Nasal cavity respiratory epithelium epithelial cell of viscerocranial mucosa (primary cell): ENCODE measurements at places on chromosomes 1 and 21. TPM values are rescaled to one million over a fixed set of nuclear protein-coding genes. Genes with fewer than 3 reads are reported as not detected.

The KMO gene
- total RNA-seq, result 0.07 TPM in 1 of 2 replicates, not detected in the other

The LCE2B gene
- total RNA-seq, result not detected in 2 replicates

The OPTC gene
- total RNA-seq, result not detected in 2 replicates

The FRRS1 gene
- total RNA-seq, result 23.9 and 36.6 TPM in 2 replicates

The FAM177B gene
- not detected in 2 replicates for total RNA-seq

The DMAP1 gene
- total RNA-seq, result 17.2 and 17.8 TPM in 2 replicates

The SMIM34 gene
- 0.14 and 2.4 TPM in 2 replicates for total RNA-seq

The FAM151A gene
- not detected in 2 replicates for total RNA-seq

The CHRM3 gene
- total RNA-seq, result under 0.01 and 1.1 TPM in 2 replicates

The OR10K1 gene
- total RNA-seq, result not detected in 2 replicates

The HPDL gene
- 0.34 and 0.50 TPM in 2 replicates for total RNA-seq

The NKAIN1 gene
- total RNA-seq, result 0.07 TPM in 1 of 2 replicates, not detected in the other

The GNAT2 gene
- total RNA-seq, result 0.14 TPM in 1 of 2 replicates, not detected in the other

The GLIS1 gene
- not detected in 2 replicates for total RNA-seq

The TMEM61 gene
- 0.68 and 4.0 TPM in 2 replicates for total RNA-seq

The CD101 gene
- 0.34 and 1.8 TPM in 2 replicates for total RNA-seq

The STIL gene
- total RNA-seq, result 1.0 and 1.4 TPM in 2 replicates

The SARS1 gene
- total RNA-seq, result 492 and 515 TPM in 2 replicates

The WNT9A gene
- total RNA-seq, result 1.0 and 3.1 TPM in 2 replicates

The FCMR gene
- 0.34 and 0.36 TPM in 2 replicates for total RNA-seq

The SLAMF6 gene
- total RNA-seq, result not detected in 2 replicates

The DNASE2B gene
- not detected in 2 replicates for total RNA-seq

The BRINP3 gene
- not detected in 2 replicates for total RNA-seq

The BPNT1 gene
- 11.6 and 21.6 TPM in 2 replicates for total RNA-seq

The PPT1 gene
- 29.7 and 67.5 TPM in 2 replicates for total RNA-seq

The CYP4A11 gene
- total RNA-seq, result not detected in 2 replicates
